ENCODE measurements at places on chromosomes 3 and 15.

DNA sequence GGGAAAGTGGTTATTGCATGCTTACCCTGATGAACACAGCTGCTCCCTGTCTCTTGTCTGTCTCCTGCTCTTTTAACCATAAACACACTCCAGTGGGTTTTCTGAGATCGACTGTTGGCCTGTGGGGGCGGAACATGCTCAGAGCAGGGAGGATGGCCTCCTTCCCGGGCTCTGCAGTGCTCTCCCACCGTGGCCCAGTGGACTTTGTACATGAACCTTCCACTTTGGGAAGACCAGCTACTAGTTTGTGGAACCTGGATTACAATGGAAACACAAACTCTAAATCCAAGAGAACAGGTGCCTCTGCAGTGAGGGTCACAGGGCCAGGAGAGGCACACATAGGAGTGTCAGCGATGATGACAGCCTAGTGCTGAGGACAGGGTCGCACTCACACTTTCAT, 56.5 kb downstream of the KLF13 start:
- no peak for DNase-seq

DNA sequence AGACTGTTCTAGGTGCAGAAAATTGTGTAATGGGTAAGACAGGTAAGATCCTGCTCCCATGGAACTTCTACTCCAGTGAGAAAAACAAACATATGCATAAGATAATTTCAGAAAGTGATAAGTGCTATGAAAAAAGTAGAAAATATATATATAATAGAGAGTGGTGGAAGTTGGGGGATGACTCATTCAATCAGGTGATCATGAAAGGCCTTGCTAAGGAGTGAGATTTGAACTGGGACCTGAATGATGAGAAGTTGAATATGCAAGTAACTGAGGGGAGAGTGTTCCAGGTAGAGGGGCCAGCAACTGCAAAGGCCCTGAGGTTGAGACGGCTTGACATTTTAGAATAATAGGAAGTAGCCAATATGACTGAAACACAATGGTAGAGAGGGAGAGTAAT, 92.3 kb upstream of the TNIK start:
- DNase-seq = no peak

- DNase-seq = no peak
Observed at GRCh38 chr15:81157195-81157938, 23.3 kb downstream of the CFAP161 start.

DNA sequence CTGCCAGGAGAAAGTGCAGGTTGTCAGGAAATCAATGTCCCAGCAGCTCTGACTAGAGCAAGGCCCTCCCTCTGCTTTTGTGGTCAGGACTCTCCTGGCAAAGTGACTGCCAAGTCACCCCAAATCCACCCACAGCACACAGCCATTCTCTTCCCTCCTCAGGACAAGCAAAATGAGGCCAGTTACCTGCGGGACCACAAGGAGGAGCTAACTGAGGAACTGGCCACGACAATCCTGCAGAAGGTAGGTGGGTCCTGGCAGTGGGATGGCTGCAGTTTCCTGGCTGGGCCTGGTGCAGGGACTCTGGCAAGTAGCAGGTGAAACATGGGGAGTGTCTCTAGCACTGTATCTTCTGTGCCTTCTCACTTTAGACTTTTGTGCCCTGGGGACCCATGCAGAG, 142.5 kb upstream of the EIF1B start:
- DNase-seq = no peak

- no peak for DNase-seq
Observed at GRCh38 chr3:55735976-55736375, 248.9 kb upstream of the WNT5A start.

DNA sequence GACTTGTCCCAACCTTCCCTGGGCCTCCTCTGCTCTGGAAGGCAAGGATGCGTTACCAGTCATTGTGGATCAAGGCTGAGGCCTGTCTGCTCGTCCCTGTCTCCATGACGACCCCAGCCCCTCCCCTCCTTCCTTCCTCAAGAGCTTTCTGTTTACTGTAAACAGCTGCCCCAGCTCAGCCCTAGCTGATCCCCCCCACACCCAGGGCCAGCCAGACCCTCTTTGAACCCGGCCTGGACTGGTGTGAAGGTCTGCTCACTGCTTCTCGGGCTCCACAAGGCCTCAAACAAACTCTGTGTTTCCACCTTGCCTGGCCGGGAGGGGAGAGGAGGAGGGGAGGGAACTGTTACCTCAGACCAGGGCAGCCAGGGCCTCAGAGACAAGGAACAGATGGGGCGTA, 16.9 kb downstream of the VPS18 start:
- no peak for DNase-seq

DNA sequence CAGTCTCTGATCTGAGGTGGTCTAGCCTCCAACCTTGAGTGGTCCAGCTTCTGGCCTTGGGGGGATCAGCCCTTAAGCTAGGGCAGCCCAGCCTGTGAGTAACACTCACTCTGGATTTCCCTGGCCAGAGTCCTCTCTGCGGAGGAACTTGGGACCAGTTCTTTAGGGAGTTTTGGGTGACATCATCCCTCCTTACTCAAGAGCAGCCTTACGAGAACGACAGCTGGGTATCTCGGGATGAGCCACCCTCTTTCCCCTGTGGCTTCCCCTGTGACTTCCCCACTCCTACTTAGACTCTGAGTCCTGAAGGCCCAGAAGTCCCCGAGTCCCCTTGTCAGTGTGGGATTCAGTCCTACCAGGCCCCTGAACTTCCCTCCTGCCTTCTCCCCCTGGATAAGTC, 10.2 kb upstream of the PLXND1 start:
- DNase-seq = no peak

DNA sequence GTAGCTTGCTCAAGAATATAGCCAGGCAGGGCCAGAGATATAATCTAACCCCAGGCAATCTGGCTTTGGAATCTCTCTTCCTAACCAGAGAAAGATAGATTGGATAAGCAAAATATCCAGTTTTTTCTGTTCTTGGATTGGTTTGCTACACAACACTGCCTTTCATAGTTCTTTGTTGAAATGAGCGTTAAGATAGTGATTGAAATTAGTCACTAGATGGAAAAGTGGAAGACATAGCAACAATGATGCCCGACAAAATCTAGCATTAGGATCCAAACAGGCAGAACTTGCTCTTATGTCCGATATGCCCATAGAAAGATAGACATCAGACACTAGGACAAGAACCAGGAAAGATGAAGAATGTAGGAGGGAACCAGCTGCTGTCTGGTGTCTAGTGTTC, 77.3 kb upstream of the COL8A1 start:
- DNase-seq = no peak

DNA sequence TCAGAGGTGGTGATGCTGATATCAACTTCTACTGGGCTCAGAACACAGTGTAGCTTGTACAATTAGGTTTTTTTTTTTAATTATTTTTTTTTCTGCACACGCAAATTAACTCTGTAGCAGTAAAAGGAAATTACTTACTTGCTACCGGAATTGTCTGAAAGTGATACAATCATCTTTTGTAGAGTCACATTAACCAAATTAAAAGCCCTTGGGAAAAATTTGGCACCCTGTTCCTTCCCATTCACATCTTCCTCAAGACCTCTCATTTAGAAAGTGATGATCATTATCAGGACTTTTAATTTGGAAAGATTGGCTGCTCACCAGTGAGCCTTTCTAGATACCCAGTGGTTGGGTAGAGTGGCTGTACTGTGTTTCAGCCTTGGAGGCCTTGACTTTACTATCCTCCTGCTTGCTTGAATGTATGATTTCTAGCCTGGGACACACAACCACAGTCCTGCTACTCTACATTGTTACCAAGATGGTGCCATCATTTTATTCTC, 158.3 kb downstream of the ECT2 start:
- no peak for DNase-seq

DNA sequence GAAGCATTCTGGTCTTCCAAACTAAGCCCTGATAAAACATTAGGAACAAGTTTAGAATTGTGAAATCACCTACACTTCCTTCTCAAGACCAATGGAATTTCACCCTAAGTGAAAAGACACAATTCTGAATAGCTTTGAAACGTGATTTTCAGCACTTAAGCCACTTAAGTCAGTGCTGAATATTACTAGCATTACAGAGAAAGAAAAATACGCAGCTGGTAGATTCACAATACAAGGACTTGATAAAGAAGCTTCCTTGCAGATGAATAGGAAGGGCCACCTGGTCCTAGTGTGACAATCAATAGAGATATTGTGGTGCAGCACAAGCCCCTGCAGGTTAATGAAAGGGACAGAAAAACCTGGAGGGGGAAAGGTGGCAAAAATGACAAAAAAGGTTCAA, 353.1 kb upstream of the ALCAM start:
- DNase-seq = no peak

DNA sequence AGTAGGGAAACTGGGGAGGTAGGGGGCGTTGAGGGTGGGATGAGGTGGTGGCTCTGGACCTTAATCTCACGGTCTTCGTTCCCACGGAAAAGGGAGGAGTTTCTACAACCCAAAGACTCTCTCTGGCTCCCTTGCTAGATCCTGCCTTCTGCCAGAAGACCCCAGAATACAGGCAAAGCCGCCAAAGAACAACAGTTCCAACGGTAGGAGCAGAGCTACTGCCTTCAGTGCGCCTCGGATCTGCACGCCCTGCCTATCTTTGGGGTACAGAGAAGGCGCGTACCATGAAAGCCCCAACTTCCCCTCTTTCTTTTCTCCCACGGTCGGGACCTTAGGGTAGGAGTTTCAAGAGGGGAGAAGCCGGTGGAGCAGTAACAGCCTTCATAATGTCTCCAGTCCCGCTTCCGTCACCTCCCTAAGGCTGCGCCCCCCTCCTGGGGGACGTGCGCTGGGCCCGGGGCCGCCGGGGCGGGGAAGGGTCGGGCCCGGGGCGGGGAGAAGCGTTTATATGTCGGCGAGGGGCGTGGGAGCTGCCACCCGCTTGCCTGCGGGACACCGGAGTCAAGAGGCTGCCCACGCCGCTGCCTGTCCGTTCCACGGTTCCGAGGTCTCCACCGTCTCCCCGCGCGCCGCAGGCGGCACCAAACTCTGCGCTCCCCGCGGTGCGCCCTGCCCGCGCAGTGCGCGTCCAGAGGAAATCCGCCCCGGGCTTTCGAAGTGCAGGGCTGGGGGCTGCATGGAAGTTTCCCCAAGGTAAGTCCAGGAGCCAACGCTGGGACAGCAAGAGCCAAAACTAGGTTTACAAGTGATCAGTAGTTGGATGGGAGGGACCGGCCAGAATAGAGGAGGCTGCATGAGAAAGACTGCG, at the start of gene COL6A6:
Gene COL6A6 (plus strand): TSS at position 533 of the 868 bp plus-strand sequence. CDS start 43,188 bp downstream, outside the sequence.
- DNase-seq = no peak

DNA sequence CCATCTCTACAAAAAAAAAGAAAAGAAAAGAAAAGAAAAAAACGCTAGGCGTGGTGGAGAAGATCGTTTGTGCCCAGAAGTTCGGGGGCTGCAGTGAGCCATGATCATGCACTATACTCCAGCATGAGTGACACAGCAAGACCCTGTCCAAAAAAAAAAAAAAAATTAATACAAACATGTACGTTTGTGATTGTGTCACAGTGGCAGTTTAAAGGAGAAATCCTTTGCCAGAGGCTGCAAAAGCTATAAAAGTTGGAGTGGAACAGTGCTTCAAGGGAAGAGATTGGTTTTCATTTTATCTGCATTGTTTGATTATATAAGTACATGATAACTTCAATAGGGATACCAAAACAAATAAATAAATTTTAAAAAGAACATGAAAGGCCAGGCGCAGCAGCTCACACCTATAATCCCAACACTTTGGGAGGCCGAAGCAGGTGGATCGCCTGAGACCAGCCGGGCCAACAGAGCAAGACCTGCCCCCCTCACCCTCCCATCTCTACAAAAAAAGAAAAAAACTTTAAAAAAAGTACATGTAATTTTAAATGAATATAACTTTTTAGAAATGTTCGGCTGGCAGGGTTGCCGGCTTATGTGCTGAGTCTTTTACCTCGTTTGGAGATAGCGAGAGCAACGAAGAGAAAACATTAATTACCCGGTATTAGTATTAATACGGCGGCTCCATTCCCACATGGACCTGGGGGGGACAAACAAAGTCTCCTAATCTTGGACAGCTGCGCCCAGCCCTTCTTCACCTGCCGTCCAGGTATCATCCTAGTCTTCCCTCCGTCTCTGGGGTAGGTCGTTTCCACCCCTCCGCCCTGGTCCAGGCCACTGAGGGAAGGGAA, 573 bp upstream of the DIS3L start:
- no peak for DNase-seq

DNA sequence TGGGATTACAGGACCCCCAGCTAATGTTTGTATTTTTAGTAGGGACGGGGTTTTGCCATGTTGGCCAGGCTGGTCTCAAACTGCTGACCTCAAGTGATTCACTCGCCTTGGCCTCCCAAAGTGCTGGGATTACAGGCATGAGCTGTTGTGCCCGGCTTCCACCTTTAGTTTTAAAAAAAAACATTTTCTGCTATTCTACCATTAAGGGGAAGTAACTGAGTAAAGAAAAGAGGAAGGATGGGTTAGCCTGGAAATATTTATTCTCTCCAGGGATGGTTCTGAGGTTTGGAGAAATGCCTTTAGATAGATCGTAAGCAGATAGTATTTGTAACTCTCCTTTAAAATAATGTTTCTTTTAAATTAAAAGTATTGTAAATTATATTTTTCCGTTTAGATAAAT, 3.1 kb downstream of the AP4E1 start:
- DNase-seq = no peak

GRCh38 chr15:64731012-64731804, 44.2 kb downstream of the RBPMS2 start:
- no peak for DNase-seq

- no peak for DNase-seq
Observed at GRCh38 chr15:92050220-92050898, 196.9 kb downstream of the SLCO3A1 start.

GRCh38 chr15:98703126-98703685, 54.9 kb downstream of the IGF1R start:
- no peak for DNase-seq

DNA sequence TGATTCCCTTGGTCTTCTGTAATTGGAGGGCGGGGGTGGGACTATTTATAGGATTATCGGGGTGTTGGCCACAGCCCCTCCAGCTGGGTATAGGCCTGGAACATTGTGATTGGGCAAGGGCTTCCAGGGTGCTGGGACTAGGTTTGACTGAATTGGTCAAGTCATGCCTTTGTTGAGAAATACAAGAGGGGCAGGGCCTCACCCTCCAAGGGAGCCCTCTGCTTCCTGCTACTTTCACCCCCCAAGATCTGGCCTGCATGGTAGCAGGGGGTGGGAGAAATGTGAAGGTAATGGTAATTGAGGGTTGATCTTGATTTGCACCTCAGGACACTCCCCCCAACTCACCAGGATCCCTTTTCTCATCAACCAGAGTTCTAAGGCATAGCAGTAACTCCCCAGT, 25.2 kb downstream of the TRIM71 start:
- DNase-seq = no peak

All from 8988T (cell line).